ENCODE measurements at places on chromosomes 13 and 19.

- DNase-seq = no peak
These were observed 154.2 kb downstream of the LHFPL6 start for GRCh38 chr13:39448834-39449233.

DNA sequence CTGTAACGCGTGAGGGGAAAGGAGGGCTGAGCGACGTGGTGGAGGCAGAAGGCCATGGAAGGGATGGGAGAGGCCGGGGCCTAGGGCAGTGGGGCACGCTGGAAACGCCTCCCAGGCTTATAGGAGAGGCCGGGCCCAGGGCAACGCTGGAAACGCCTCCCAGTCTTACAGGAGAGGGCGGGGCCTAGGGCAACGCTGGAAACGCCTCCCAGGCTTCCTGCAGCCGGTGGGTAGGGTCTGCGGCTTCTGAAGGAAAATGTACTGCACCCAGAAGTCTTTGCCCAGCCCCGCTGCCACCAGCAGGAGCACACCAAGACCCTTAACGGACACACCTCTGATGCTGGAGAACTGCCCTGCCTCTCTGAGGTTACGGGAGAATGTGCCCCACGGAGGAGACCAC lies 9.1 kb downstream of the CACTIN start:
- no peak for DNase-seq

DNA sequence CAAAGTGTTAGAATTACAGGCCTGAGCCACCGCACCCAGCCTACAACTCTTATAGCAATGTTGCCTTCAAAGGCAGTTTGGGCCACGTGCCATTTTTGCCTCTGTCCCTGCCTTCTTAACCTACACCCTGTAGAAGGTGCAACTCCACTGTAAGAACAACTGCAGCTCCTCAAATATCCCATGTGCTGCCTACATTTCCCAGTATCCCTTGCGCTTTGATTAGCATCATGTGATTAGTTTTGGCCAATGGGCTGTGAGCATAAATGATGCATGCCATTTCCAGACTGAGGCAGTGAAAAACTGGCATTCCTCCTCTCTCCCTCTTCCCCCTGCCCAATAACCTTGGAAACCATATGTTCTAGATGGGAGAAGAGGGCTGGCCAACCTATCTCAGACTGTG lies 75.2 kb upstream of the MRI1 start:
- DNase-seq = peak; percentile 23

DNA sequence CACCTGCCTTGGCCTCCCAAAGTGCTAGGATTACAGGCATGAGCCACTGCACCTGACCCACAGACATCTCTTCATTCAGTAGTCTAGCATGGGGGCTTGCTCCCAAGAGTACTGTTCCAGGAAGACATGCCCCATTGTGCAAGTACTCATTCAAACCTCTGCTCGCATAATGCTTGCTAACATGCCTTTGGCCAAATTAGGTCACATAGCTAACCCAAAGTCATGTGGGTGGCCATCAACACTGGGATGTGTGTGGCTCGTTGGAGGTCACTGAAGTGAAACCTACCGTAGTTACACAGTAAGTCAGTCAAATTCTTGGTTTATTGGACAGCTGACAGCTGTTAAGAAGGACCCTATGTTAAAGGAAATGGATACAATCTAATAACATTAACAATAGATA lies 20.3 kb downstream of the RFXAP start:
- no peak for DNase-seq

GRCh38 chr13:82257790-82258507 lies 1624.3 kb downstream of the SLITRK1 start:
- DNase-seq = no peak

DNA sequence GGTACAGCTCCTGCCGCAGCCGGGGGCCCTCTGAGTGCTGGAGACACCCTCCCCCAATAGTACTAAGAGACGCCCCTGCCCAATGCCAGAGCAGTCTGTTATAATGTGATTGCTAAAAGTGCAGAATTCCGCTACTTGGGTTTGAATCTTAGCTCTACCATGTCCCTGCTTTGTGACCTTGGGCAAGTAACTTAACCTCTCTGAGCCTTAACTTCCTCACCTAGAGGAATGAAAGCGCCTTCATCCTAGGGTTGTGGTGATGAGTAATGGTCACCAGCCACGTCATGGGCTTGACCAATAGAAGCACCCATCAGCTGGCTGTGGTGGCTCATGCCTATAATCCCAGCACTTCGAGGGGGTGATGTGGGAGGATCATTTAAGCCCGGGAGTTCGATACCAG lies 6.5 kb downstream of the PLEKHG2 start:
- DNase-seq = no peak

GRCh38 chr13:30673669-30674521 lies 56.2 kb downstream of the USPL1 start:
- peak; percentile 84 for DNase-seq

GRCh38 chr13:73520566-73521289 lies 461.9 kb downstream of the KLF5 start:
- DNase-seq = no peak

DNA sequence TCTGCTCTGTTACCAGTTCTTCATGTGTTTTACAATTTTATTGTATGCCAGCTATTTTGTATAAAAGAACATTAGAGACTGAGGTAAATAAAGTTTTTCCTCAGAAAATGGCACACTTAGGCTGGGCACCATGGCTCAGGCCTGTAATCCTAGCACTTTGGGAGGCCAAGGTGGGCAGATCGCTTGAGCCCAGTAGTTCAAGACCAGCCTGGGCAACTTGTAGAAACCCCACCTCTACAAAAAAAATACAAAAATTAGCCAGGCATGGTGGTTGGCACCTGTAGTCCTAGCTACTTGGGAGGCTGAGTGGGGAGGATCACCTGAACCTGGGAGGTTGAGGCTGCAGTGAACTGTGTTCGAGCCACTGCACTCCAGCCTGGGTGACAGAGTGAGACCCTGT lies 32.0 kb downstream of the CCDC8 start:
- no peak for DNase-seq

DNA sequence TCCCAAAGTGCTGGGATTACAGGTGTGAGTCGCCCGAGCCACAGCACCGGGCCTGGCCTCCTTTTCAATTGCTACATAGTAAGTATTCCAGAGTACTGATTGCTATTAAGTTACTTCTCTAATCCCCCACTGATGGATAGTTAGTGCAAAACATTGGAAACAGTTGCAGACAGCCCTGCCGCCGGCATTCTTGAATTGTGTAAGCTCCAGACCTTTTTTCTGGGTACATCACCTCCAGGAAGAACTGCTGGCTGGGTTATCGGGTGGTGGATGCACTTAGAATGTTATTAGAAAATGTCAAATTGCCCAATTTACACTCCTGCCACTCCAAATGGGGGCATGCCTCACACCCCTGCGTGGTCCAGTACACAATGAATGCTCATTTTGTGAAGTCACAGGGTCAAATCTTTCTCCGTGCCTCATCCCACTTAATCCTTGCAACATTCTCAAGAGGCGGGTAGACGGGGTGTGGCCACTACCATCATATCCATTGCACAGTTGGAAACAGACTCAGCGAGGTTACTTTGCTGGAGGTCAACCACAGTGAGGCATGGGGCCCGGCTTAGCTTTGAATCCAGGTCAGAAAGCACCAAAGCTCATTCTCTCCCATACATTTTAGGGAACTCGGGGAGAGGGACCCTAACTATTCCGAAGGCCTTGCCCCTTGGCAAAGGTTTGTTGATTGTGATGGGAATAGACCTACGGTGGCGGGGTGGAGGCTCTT lies 1.0 kb upstream of the KDM4B start:
- DNase-seq = peak; percentile 31

GRCh38 chr19:33282036-33282671 lies 20.2 kb downstream of the CEBPA start:
- peak; percentile 85 for DNase-seq

DNA sequence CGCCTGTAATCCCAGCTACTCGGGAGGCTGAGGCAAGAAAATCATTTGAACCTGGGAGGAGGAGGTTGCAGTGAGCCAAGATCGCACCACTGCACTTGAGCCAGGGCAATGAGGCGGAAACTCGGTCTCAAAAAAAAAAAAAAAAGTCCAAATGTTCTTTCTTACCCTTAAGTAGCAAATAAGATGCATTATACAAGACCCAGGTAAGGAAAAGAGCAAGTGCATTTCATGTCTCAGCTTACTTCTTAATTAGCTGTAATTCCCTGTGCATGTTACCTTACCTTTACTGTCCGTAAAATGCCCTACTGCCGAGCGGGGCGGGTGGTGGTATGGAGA lies 3.8 kb upstream of the ZNF681 start:
- DNase-seq = no peak

DNA sequence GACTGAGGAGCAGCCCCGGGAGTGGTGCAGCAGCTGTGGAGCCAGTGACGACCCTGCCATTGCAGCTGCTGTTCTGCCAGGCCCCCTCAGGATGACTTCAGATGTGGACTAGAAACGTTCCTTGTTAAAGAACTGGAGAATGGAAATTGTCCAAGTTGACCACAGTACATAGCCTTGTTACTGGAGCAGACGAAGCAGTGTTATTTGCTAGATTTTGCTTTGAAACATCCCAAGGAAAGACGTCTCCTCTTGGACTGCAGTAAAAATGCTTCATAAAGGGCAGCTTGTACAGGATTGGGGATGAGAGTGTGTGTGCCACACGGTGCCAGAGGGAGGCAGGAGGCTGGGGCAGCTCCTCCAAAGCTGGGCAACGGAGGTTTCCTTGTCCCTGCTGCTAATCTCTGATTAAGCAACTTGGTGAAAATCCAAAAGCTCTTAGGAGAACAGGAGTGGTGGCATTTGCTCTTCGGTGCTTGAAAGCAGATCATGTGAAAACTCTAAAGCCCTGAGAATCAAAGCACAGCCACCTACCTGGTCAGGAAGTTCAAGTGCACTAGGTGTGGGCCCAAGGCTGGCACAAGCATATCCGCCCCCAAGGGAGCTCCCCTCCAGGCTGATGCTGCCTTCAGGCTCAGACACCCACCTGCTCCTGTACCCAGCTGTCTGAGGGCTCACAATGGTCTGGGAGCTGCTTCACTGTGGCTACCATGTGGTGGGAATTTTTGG lies 34.5 kb downstream of the SHISA2 start:
- no peak for DNase-seq

Data from fibroblast of skin of right quadriceps (primary cell).